ENCODE measurements at places on chromosomes 1 and 21.
A peak's percentile ranks its signal among the peaks of the same experiment; 100 is the strongest.

DNA sequence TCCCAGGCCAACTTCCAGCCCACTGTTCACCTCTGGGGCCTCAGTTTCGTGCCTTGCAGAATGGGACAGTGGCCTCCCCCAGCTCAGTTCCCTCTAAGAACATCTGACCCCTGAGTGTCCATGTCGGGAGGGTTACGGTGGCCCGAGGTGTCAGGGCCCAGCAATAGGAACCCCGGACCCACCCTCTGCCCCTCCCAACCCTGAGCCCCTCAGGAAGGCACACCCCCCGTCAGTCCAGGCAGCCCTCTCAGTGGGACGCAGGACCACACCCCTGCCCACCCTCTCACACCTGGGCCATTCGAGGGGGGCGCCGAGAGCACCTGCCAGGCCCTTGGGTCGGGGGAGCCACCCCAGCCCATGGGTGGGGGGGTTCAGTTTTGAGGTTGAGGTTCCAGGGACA is 447 bp downstream of the TTC34 start:
- DNase-seq = no peak
- H3K4me1 ChIP-seq = no peaks in the 10 kb centered on the region
- H3K36me3 ChIP-seq = no peaks in the 10 kb centered on the region

DNA sequence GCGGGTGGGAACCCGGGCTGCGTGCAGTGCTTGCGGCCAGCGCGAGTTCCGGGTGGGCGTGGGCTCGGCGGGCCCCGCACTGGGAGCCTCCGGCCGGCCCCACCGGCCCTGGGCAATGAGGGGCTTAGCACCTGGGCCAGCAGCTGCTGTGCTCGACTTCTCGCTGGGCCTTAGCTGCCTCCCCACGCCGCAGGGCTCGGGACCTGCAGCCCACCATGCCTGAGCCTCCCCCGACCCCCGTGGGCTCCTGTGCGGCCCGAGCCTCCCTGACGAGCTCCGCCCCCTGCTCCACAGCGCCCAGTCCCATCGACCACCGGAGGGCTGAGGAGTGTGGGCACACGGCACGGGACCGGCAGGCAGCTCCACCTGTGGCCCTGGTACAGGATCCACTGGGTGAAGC is 23.7 kb upstream of the CLIC4 start:
- no peak overlapping the region for H3K27ac ChIP-seq
- H3K4me1 ChIP-seq = peaks cover 3% of the 10 kb centered on the region
- H3K27me3 ChIP-seq = no peaks in the 10 kb centered on the region
- no peaks in the 10 kb centered on the region for H3K36me3 ChIP-seq
- DNase-seq = no peak
- no peak overlapping the region for H3K4me3 ChIP-seq

- no peak overlapping the region for H3K4me3 ChIP-seq
- no peak for DNase-seq
- no peak overlapping the region for H3K27ac ChIP-seq
- H3K4me1 ChIP-seq = no peaks in the 10 kb centered on the region
- H3K36me3 ChIP-seq = no peaks in the 10 kb centered on the region
Measured at GRCh38 chr1:18725231-18725895, 94.7 kb downstream of the PAX7 start.

GRCh38 chr1:179883745-179884138 is 1.7 kb downstream of the TOR1AIP1 start:
- peak overlapping the region; percentile 99 for H3K27ac ChIP-seq
- H3K4me3 ChIP-seq = peak overlapping the region; percentile 94
- H3K36me3 ChIP-seq = peaks cover 22% of the 10 kb centered on the region

- no peaks in the 10 kb centered on the region for H3K36me3 ChIP-seq
- no peaks in the 10 kb centered on the region for H3K27me3 ChIP-seq
- no peak for DNase-seq
- H3K4me1 ChIP-seq = no peaks in the 10 kb centered on the region
- no peak overlapping the region for H3K27ac ChIP-seq
Measured at GRCh38 chr1:82177192-82177591, 376.5 kb downstream of the ADGRL2 start.
